GM04504 (cell line): ENCODE measurements at places on chromosomes 6 and 20.

DNA sequence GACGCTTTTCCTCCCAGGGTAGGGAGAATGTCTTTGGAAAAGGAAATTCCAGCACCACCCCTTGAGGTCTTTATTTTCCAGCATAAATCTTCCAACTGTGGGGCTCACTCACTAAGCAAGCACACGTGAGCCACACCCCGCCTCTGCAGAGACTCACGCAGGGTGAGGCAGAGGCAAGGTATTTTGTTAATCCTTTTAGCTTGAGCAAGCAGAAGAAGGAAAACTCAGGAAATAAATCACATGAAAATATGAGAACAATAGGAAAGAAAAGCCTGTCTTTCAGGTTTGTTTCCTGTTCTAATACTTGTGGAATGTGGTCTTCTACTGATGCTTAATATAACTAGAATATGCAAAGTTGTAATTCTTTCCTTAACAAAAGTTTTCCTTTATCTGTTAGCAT, 4.1 kb upstream of the PHACTR2 start:
- DNase-seq = peak; percentile 64

DNA sequence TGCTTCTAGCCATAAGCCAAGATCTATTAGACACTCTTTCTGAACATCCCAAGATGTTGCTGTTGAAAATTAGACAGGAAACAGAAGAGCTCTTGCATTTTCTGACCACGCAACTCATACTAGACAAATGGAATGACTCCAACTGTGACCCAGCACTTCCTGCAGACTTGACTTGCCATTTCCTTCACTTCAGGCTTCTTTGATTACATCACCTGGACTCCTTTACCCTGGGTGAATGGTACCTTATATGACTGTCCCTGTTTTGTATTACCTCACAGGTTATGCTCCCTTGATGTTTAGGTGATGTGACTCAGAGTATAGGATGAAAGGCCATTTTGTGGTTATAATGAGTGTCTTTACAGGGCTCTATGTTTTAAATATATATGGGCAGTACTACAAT, 236.1 kb downstream of the BMP2 start:
- DNase-seq = no peak

DNA sequence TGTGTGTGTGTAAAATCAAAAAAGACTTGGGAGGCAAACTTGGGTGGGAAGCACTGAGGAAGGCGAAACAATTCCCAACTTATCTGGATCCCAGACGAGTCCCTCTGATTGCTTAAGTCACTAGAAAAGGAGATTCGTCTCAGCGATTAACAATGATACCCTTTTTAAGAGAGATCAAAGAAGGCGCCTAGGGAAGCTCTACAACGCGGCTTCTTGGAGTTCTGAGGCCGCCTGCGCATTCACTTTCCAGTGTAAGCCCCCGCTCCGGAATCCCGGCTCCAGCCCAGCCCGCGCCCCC, 8.7 kb upstream of the TBX18 start:
- no peak for DNase-seq

GRCh38 chr20:2750491-2751251, 49.8 kb downstream of the CPXM1 start:
- DNase-seq = no peak

DNA sequence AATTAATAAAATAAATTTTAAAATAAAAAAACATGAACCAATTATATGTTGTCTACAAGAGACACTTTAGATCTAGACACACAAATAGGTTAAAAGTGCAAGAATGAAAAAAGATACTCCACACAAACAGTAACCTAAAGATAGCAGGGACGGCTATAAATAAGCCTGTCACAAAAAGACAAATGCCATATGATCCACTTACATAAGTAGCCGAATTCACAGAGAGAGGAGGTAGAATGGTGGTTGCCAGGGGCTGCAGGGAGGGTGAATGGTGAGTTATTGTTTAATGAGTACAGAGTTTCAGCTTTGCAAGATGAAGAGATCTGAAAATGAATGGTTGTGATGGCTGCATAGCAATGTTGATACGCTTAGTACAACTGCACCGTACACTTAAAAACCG, 32.7 kb downstream of the KATNA1 start:
- DNase-seq = no peak
